ENCODE measurements at places on chromosomes 11 and 22.

- no peak for DNase-seq
Measured at GRCh38 chr11:114031967-114032320, 27.6 kb upstream of the ZBTB16 start.

DNA sequence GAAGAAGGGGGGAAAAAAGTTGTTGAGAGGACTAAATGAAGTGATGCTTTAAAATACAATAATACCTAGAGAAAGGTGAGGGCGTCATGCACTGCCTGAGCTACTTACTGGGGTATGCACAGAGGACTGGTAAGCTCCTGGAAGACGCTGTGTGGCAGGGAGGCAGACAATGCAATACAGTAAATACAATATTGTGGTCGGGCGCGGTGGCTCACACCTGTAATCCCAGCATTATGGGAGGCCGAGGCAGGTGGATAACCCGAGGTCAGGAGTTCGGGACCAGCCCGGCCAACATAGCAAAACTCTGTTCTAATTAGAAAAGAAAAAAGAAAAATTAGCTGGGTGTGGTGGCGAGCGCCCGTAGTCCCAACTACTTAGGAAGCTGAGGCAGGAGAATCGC is 683 bp upstream of the SYTL2 start:
- DNase-seq = no peak

- no peak for DNase-seq
Measured at GRCh38 chr11:10568486-10568941, at the start of gene LYVE1. Gene LYVE1 (minus strand): TSS chr11:10568665. CDS start chr11:10568532, 133 bp downstream.

DNA sequence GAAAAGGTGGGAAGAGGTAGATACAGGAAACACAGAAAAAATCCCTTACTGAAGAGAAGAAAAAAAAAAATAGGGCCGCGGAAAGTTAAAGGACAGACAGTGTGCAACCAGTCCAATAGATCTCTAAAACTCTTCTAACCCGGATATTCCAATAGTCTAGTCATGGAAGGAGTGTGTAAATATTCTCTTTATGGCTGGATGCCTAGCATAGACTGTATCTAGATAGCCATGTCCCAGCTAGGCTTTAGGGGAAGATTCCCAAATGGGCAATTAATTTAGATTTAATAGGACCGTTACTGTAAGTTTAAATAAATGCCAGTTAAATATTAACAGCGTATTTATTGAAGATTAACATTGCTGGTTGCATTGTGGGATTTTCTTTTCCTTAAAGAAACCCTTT is 532.7 kb downstream of the NTM start:
- DNase-seq = no peak

DNA sequence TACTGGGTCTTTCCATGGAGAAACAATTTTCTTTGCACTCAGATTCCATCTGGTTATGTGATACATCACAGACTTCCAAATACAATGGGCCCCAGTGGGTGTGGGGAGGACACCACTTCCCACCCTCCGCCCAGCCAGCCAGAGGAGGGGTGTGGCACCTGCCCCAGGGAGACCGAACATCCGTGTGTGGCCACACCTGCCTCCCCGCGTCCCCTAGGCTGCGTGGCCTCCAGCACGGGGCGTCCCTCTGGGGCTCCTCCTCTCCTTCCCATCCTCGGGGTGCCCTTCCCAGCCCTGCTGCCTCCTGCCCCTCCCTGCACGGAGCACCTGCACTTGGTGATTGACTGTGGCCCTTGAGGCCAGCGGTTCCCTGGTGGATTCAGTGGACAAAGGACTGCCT is 49.1 kb downstream of the CERK start:
- no peak for DNase-seq

GRCh38 chr11:27864091-27864491 is 163.8 kb upstream of the BDNF start:
- no peak for DNase-seq

GRCh38 chr22:17132112-17132511 is 11.0 kb upstream of the TMEM121B start:
- no peak for DNase-seq

- DNase-seq = peak; percentile 64
Measured at GRCh38 chr22:49962012-49962750, 1.6 kb downstream of the PIM3 start.

GRCh38 chr11:20111871-20112270 is 48.4 kb downstream of the DBX1 start:
- DNase-seq = no peak

GRCh38 chr22:27581688-27582087 is 219.9 kb downstream of the MN1 start:
- DNase-seq = no peak

DNA sequence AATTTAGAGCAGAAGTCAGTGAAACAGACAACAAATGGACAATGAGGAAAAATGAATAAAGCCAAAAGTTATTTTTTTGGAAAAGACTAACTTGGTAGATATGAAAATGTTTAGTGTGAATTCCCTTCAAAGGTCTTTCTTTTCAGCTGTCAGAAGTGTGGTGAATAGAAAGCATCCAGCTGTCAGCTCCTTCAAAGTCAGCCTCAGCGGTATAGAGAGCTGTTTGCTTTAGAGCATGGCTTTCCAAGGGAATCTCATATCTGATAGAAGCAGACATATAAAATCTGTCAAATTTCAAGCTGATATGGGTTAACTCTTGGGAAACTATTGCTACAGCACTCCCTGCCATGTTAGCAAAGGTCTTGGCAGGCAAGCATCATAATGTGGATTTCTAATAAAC is 309.3 kb downstream of the CASP12 start:
- DNase-seq = no peak

GRCh38 chr11:117819096-117820040 is 5.2 kb downstream of the FXYD2 start:
- no peak for DNase-seq

- DNase-seq = no peak
Measured at GRCh38 chr11:74338963-74339362, 27.5 kb upstream of the P4HA3 start.

DNA sequence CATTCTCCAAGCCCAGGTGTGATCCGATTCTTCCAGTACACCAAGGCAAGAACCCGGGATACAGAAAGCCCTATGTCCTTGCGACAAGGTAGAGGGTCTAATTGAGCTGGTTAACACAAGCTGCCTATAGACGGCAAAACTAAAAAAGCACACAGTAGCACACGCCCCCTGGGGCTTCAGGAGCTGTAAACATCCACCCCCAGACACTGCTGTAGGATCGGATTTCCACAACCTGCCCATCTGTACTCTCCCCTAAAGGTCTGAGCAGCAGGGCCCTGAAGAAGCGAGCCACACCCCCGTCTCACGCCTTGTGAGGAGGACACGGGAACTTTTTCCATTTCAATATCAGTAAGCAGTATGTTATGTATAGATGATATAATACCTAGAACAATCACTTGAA is 624.7 kb downstream of the BUD13 start:
- DNase-seq = no peak

- DNase-seq = no peak
Measured at GRCh38 chr11:64138398-64138797, 27.5 kb downstream of the MACROD1 start.

GRCh38 chr11:18743900-18744514 is 18.0 kb upstream of the IGSF22 start:
- DNase-seq = no peak

DNA sequence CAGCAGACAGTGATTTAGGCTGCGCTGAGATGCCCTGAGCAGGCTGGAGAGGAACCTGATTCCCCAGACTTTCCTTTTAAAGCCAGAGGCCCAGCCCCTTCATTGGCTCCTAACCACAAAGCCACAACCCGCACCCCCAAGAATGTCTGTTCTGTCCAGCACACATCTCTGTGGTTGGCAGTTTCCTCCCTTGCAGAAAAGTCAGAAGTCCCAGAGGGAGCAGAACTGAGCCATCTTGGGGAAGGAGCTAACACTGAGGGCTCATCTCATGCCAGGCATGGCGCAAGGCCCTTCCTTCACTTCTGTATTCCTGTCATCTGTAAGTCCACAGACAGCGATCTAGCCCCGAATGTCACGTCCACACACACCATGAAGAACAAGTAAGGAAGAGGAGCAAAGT is 97.1 kb upstream of the SYT13 start:
- no peak for DNase-seq

DNA sequence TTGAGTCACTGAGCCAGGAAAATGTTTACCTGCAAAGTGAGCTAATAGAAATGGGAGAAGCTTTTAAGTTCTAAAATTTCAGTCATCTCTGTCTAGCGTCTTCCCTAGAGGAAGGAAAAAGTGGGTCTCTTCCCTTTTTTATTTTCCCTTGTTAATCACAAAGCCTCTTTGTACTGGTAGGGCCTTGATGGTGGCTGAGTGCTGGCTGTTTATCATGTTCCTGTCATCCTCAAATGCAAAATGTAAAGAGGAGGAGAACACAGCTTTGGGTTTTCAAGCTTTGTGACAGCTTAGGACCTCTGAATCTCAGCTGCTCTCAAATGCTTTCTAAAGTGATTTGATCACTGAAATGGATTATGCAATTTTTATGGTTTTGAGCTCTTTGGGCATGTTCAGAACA is 222.0 kb downstream of the TMEM135 start:
- no peak for DNase-seq

- no peak for DNase-seq
Measured at GRCh38 chr11:64746486-64746885, 2.5 kb upstream of the RASGRP2 start.

DNA sequence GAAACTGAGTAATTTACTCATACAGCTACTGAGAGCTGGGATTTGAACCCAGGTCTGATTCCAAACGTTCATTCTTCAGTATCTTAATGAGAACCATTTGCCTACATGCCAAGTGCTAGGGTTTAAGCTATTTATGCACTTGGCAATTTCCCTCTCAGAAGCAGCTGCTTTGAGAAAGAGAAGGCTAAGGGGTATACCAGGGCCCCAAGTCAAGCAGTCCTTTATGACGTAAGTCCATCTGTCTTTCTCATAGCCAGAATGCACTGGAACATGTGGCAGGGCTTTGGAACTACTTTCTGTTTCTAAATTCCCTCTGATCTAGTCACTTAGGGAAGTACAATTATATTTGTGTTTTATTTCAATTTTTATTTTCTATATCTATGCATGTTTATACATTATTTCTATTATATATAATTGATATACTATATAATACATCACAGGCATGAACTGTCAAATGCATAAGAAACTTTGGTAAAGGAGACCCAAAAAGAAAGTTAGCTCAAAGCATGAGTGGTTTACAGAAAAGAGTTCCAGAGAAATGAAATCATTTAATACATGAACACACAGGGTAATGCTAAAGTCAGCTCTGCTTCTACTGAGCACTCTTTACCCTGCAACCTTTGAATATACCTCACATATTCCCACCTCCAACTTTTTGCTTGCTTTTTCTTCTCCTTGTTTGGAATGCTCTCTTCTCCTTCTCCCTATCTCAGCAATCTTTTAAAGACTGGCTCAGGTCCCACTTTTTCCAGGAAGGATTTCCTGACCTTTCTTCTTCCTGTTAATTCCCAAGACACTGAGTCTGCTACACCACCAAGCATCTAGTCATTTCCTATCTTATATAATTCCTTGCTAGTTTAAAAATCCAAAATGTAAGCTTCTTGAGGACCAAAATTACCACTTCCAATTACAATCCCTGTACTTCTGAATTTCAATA is 80.5 kb upstream of the GDPD4 start:
- no peak for DNase-seq

GRCh38 chr22:27990451-27990840 is 71.4 kb upstream of the PITPNB start:
- DNase-seq = no peak

DNA sequence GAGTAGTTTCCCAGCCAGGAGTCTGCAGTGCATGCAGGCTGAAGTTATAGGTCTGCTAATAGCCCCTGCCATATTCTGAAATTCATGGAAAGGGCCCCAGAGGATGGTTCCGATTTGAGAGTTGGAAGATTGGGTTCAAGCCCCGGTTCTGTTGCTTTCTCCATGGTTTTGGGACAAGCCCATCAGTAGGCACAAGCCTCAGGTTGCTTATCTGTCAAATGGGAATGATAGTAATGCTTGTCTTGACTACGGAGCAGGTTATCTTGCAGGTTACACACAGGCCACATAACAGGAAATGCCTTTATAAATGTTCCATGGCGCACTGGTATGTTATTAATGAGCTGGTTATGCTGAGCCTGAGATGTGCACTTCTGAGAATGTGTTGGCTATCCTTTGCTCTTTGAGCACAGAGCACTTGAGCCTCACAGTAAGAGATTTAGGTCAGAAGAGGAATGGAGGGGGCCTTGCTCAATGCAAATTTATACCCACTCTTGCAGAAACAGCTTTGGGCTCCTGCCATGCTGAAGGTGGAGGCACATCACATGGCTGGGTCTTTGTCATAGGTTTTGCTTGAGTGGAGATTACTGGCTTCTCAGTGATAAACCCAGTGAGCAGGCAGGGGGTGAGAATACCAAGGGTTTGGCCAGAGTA is 47.1 kb downstream of the ZNRF3 start:
- no peak for DNase-seq

GRCh38 chr11:11731311-11732083 is 109.7 kb upstream of the GALNT18 start:
- no peak for DNase-seq

GRCh38 chr11:75562836-75563484 is 907 bp downstream of the SERPINH1 start:
- DNase-seq = no peak

DNA sequence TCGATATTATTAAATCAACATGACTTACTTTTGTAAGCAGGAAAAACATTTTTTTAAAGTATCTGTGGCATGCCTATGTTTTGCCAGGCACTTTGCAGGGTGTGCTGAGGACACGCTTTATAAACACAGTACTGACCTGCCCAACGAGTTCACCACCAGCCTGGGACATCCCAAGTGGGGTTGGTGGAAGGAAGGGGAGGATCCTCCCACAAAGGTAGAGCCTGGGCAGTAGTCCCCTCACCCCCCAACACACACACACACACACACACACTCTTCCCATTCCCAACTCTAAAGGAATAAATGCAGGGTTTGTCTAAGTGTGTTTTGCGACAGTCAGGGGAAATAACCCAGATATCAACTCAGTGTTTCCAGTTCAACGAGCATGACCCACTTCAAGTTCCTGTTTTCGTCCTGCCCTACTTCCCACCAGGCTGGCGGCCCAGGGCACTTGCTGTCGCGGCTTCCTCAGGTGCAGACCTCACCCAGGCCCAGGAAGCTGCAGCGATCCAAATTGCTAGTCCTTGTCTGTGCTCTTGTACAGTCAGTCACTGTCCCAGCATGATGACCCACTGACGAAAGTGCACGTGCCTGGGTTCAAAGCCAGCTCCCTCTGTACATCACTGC is 3.1 kb downstream of the CERK start:
- DNase-seq = peak; percentile 29

- DNase-seq = no peak
Measured at GRCh38 chr22:17924735-17925364, 99.5 kb downstream of the MICAL3 start.

DNA sequence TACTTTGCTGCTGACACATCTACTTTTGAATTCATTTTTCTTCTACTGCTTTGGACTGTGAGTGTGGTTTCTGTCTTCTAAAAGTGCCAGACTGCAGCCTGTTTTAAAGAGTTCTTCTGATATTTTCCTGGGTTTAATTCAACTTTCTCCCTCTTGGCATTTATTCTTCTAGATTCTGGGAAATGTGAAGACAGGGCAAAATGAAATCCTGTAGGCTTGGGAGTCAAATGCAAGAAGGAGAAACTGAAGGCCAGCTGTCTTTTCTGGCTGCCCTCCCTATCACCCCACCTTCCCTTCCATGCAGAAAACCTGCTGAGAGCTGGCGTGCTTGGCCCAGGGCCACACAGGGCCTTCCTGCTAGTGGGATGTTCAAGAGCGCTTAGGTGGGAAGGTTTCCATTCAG is 7.6 kb downstream of the ZNF70 start:
- DNase-seq = no peak

Measured in stimulated activated CD8-positive, alpha-beta memory T cell treated with anti-CD3 and anti-CD28 coated beads, Interleukin-4, amount 100 ng/mL, for 1 hour (primary cell).